HS-5 (cell line): ENCODE measurements at places on chromosomes 5 and 9.
A peak's percentile ranks its signal among the peaks of the same experiment; 100 is the strongest.

GRCh38 chr9:89807101-89807395 lies 202.2 kb downstream of the GADD45G start:
- no peak for DNase-seq

DNA sequence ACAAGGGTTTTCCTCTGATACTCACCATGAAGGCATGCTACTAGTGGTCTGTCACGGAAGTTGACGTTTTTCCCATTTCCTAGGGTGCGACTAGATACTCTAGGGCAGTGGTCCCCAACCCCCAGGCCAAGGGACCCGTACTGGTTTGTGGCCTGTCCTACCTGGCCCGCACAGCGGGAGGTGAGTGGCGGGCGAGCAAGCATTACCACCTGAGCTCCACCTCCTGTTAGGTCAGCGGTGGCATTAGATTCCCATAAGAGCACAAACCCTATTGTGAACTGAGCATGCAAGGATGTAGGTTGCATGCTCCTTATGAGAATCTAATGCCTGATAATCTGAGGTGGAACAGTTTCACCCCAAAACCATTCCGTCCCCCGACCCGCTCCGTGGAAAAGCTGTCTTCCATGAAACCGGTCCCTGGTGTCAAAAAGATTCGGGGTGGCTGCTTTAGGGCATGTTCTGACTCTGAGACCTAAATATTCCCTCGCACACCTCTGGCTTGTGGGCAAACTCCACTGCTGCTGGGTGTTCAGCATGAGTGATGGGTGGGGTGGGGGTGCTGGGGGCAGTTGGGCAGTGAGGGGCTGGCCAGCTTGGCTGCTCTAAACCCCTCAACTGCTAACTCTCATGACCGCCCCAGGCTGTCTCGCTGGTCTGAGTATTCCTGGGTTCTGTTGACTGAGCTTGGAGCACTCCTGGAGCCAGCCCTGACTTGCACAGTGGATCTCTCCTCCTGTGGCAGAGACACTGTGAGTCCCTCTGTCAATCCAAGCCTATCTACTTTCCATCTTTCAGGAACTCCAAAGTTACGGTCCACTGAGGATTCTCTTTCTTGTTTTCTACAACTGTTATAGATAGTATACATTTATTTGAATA lies 78.3 kb upstream of the NEK6 start:
- DNase-seq, result no peak

- no peak for DNase-seq
Observed at GRCh38 chr5:57338068-57338867, 144.3 kb downstream of the ACTBL2 start.

GRCh38 chr5:120823328-120823727 lies 359.2 kb downstream of the PRR16 start:
- no peak for DNase-seq

GRCh38 chr9:89854715-89855475 lies 250.1 kb downstream of the GADD45G start:
- DNase-seq, result no peak

DNA sequence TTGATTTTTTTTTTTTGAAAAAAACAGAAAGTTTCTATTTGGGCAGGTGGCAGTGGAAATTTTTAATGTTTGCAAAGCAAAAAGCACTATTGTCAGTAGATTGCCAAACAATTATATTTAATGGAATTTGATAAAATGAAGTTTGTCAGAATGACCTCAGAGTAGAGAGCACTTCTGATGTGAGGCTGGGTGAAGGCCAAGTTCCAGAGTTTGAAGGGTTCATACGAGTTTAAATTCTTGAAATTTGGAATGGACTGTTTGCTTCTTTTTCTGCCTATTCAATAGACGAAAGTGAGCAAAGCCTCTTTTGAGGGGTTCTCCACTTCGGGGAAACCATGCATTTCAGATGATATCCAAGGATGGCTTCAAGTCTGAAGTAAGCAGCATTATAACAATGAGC lies 7.4 kb downstream of the SHC3 start:
- no peak for DNase-seq

GRCh38 chr5:36629729-36630128 lies 23.3 kb downstream of the SLC1A3 start:
- no peak for DNase-seq

DNA sequence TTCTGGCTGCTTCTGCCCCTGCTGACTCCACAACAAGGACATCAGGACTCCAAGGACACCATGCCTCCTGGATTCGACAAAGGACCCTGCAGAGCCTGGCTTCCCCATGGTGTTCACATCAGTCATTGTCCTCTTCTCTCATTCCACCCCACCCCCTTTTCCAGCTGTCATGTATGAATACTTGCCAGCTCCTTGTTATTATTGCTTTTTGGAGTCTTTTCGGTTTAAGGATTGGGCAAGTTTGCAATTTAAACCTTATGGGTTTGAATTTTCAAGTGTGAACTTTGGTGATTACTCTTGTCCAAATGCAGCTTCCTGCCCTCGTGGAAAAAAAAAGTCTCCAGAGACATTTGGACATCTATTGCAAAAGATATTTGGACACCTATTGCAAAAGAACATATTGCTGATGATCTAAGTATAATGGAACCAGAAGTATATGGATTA lies 14.2 kb upstream of the LVRN start:
- peak; percentile 73 for DNase-seq
